ENCODE measurements at places on chromosomes 7 and 10.

- no peak for DNase-seq
These were observed 11.3 kb downstream of the LOXL4 start for GRCh38 chr10:98256692-98257091.

DNA sequence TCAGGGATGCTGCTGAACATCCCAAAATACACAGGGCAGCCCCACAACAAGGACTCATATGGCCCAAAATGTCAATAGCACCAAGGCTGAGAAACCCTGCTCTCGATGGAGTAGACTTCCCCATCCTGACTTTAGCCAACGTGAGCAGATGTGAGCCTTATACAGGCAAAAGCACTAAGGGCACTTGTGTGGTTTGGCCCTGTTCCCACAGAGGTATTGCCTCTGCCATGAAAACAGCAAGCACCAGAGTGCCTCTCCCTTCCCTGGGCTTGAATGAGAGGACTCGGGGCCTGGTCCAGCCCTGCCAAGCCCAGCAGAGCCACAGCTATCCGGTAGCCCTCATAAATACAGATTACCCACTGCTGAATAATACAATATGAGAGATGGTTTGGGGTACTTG, 47.5 kb downstream of the ACSM6 start:
- DNase-seq, result no peak

DNA sequence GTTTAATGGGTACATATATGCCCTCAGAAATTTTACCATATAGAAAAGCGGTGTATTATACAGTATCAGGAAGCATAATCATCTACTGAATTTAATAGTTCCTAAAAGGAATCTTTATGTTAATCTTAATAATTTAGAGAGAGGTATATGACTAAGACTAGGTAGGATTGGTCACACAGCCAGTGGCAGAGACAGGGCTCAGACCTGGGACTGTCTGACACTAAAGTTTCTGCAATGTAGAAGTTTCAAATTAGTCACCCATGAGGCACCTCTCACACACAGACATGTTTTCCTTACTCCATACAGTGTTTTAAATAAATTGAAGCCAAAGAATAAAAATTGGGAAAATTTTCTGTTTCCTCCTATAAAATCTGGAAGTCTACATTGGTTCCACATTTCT, 72.8 kb upstream of the ADRA2A start:
- DNase-seq, result no peak

DNA sequence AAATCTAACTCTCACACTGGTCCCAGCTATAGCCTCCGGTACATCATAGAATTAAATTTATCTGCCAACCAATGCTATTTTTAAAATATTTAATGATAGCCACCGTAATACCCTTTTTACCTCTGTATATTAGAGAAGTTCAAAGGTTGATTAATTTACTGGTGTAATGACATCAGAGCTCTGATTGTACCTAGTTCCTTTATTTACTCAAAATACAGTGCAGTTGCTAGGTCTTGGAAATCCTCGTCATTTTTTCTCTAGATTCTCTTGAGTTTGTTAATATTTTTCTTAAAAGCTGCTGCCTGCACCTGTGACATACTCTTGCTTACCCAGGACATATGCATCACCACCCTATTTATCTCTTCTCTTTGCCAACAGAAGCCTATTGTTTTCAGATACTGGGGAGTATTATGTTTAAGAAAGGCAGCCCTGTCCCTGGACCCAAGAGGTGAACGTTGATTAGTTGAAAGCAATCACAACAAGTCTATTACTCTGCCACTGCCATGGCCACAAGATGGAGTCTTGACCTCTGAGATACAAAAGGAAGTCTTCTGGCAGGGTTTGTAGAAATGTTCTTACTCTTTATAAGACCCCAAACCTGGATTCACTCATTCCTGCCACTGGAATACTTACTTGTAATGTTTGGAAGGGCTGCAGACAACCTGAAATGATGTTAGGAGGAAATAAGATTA, 25.6 kb upstream of the TMEM26 start:
- no peak for DNase-seq

- peak; percentile 46 for DNase-seq
These were observed 492 bp downstream of the COG5 start for GRCh38 chr7:107563081-107563774.

GRCh38 chr7:131835141-131835540, 278.7 kb upstream of the PODXL start:
- DNase-seq, result no peak

- peak; percentile 53 for DNase-seq
These were observed 1.1 kb downstream of the TTYH3 start for GRCh38 chr7:2632733-2633537.

- no peak for DNase-seq
These were observed 43.3 kb upstream of the CCDC71L start for GRCh38 chr7:106704000-106704840.

DNA sequence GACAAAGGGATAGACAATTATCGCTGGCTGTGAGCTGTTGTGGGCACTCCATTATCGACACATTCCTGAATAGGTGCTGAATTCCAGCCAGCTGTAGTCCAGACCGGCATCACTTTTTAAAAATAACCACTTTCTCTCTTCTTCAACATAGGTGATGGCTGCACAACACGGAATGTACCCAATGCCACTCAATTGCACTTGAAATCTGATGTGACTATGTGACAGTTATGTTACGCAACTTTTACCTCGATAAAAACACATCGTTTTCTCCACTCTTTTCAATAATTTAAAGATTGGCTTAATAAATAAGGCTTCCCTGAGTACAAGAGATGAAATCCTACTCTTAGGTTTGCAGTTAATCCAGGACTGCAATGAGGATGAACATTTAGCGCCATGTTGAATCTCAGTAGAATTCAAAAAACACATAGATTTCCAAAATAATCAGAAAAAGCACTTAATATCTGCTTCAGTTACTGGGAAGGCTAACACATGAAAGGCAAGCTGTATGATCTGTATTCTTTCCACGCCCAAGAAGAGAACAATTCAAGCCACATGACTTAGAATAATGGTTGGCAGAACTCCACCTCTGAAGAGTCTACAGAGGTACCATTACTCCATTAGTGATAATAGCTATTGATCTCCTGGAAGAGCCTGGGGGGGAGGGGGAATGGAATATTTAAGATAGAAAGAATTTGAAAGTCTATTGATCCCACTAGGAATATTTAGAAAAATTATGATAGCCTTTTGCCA, 3.6 kb downstream of the YWHAG start:
- DNase-seq, result no peak

- no peak for DNase-seq
These were observed 9.3 kb downstream of the KCNIP2 start for GRCh38 chr10:101834341-101834740.

GRCh38 chr10:31288962-31289361, 30.1 kb upstream of the ZEB1 start:
- DNase-seq, result no peak

DNA sequence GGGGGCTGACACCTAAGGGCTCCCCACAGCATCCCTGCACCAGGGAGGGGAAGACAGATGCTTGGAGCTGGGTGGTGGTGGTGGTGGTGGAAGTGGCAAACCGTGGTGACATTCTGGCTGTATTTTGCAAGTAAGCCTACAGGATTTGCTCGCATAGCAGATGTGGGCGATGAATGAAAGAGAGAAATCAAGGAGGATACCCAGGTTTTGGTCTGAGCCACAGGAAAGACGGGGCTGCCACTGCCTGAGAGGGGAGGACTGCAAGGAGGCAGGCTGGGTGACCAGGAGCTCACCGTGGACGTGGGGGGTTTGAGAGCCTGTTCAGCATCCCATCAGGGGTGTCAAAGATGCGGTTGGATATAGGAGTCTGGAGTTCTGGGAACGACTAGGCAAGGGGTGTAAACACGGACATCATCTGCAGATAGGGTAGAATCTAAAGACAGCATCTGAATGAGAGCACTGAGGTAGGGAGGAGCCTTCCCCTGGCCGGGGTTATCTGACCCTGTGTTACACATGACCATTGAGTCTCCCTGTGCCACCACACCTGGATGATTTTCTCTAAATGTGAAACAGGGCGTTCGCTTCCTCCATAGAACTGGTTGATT, 49.7 kb downstream of the TSPAN15 start:
- DNase-seq, result no peak

DNA sequence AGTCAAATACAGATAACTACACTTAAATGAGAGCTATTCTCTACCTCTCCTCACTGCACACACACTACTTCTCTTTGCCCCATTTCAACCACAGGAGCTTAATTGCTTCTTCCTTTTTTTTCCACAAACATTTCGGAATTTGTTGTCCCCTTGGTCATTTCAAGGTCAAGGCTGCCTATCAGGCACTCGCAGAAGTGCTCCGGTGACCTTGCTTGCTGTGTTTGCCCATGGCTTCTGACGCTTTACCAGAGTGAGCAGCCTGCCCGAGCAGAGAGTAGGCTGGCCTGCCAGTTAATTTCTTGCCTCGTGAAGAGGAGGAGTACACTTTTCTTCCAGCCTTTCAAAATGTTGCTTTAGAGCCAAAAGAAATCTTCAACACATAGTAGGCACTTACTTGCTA, 297.1 kb upstream of the LRGUK start:
- DNase-seq, result no peak

- DNase-seq, result no peak
These were observed 50.9 kb upstream of the LOXL4 start for GRCh38 chr10:98318861-98319260.

DNA sequence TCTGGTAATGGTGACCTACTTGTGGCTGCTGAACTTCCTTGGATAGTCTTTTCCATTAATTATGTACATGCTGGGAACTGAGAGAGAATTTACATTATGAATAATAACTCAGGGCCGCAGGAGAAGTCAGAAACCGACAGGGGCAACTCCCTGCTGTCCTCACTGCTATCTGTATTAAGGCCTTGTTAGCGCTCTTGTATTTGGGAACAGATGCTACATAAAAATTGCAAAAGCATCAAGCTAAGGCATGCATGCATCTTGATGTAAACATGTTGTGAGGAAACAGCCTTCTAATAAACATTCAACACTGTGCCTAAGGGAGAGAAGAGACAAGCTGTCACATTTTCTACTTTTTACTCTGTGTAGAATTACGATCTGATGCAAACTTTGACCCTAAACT, 158.4 kb downstream of the PARD3 start:
- no peak for DNase-seq

DNA sequence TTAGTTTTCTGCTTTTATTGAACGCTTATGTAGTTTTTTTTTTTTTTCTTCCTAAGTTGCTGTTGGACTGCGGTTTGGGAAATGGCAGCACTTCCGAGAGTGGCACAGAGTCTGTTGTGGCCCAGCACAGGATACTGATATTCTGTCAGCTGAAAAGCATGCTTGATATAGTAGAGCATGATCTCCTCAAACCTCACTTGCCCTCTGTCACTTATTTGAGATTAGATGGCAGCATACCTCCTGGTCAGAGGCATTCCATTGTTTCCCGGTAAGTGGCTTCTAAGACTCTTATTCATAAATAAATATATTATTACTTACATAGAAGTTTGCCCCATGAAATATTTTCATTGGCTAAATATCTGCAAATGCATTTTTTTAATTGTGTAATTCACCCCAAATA, 101.1 kb downstream of the BTAF1 start:
- DNase-seq, result no peak

GRCh38 chr7:106603346-106603745, 57.6 kb downstream of the CCDC71L start:
- no peak for DNase-seq

- DNase-seq, result no peak
These were observed 709.7 kb downstream of the CNTNAP2 start for GRCh38 chr7:146826329-146826728.

GRCh38 chr7:1704811-1705738, 35.0 kb downstream of the ELFN1 start:
- no peak for DNase-seq

GRCh38 chr7:155871211-155871610, 58.9 kb upstream of the SHH start:
- no peak for DNase-seq

DNA sequence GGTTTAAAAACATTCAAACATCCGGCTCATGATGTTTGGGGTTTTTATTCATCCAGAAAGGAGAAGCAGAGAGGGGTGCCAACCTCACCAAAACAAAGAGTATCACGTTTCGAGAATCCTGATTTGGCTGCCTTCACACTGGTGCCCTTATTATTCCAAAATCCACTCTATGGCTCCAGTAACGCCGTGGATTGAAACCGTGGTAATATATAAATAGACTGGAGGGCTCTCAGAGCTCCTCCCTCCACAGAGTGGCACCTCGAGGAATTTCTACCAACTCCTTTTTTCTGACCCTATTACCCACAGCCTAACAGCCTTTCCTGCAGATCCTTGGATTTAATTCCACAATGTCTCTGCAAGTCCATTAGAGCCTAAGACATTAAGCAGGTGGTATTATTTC, 353.6 kb downstream of the CRPPA start:
- DNase-seq, result no peak

DNA sequence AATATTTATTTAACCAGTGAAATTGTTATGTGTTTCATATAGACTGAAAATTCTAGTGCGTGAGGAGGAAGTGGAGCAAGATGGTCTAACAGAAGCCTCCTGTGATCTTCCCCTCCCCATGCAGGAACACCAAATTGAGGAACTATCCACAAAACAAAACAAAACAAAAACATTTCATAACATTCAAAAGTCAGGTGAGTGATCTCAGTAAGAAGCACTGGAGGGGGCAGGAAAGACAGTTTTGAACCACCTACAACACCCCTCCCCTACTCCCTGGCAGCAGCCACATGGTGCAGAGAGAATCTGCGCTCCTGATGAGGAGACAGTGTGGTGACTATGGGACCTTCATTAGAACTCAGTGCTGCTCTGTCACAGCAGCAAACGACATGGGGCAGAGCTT, 221.9 kb upstream of the SEMA3C start:
- no peak for DNase-seq

DNA sequence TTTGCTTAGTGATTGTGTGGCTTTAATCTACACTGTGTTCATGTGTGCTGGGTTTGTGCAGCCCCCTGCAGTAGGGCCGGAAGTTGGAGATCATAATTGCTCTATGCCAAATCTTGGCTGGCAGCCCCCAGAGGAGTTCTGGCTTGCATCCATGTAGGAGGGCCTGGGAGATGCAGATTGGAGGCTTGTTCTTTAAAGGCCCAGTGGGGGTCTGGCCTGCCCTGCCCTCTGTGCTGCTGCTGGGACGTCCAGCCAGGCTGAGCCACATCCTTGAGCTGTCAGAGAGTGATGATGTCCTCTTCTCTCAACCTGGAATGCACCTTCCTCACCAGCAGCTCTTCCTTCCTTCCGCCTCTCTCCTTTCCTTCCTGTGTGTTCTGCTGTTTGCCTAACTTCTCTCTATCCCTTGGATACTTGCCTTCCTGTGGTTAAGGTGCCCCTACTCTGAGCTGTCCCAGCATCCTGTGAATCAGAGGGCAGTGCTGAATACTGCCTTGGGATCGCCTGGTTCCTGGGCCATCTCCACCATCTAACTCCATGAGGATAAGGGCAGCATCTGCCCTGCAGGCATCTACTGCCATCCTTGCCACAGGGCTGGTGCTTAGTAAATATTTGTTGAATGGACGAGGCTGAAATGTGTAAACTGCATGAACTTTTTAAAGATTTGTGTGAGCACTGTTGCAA, 30.2 kb downstream of the DOCK1 start:
- no peak for DNase-seq
